Smooth muscle cell of the umbilical artery (primary cell): ENCODE measurements at places on chromosomes 11 and 22. TPM values are rescaled to one million over a fixed set of nuclear protein-coding genes. Genes with fewer than 3 reads are reported as not detected.

Gene OR52H1
- 0.30 and 0.42 TPM in 2 replicates for total RNA-seq

Gene OSM
- not detected in 2 replicates for total RNA-seq

Gene PRAME
- total RNA-seq = not detected in 2 replicates

Gene ASRGL1
- 0.30 and 0.78 TPM in 2 replicates for total RNA-seq

Gene GGTLC2
- total RNA-seq = not detected in 2 replicates

Gene C11orf91
- not detected in 2 replicates for total RNA-seq

Gene MOGAT2
- not detected in 2 replicates for total RNA-seq

Gene SLC29A2
- 0.30 and 0.97 TPM in 2 replicates for total RNA-seq

Gene POU2AF2
- total RNA-seq = not detected in 2 replicates

Gene OR52E8
- not detected in 2 replicates for total RNA-seq

Gene F2
- total RNA-seq = not detected in 2 replicates

Gene SPI1
- not detected in 2 replicates for total RNA-seq

Gene OR51B2
- not detected in 2 replicates for total RNA-seq

Gene CREB3L1
- total RNA-seq = 61.8 and 82.1 TPM in 2 replicates

Gene GPR83
- under 0.01 and 0.09 TPM in 2 replicates for total RNA-seq

Gene ADAMTS15
- 1.8 and 4.9 TPM in 2 replicates for total RNA-seq

Gene GAL3ST3
- 0.23 TPM in 1 of 2 replicates, not detected in the other for total RNA-seq

Gene PDE2A
- total RNA-seq = 0.30 and 1.3 TPM in 2 replicates

Gene USP2
- total RNA-seq = 0.88 TPM in 1 of 2 replicates, not detected in the other
